HAP-1 (cell line): ENCODE measurements at places on chromosomes 2 and 18.
A peak's percentile ranks its signal among the peaks of the same experiment; 100 is the strongest.

DNA sequence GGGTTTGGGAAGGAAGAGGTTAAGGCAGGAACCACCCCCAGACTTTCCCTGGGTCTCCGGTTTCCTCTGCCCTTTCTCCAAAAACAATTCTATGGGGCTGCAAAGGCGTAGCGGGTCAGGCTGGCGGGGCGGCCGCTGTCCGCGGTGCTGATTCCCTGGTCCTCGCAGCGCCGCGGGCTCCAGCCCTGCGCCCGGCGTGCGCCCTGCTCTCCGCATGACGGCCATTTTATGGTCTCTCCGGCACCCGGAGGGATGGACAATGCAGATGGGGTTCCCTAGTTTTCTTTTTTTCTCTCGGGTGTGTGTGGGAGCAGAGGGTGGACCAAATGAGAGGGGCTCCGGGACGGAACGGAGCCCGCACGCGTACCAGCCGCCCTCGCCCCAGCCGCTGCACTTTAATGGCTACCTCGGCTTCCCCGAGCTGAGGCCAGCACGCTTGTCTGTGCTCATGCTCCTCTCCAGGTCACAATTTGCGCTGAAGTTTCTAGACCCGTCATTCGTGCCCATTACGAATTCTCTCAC is 1.6 kb downstream of the ST8SIA3 start:
- peak; percentile 50 for DNase-seq

DNA sequence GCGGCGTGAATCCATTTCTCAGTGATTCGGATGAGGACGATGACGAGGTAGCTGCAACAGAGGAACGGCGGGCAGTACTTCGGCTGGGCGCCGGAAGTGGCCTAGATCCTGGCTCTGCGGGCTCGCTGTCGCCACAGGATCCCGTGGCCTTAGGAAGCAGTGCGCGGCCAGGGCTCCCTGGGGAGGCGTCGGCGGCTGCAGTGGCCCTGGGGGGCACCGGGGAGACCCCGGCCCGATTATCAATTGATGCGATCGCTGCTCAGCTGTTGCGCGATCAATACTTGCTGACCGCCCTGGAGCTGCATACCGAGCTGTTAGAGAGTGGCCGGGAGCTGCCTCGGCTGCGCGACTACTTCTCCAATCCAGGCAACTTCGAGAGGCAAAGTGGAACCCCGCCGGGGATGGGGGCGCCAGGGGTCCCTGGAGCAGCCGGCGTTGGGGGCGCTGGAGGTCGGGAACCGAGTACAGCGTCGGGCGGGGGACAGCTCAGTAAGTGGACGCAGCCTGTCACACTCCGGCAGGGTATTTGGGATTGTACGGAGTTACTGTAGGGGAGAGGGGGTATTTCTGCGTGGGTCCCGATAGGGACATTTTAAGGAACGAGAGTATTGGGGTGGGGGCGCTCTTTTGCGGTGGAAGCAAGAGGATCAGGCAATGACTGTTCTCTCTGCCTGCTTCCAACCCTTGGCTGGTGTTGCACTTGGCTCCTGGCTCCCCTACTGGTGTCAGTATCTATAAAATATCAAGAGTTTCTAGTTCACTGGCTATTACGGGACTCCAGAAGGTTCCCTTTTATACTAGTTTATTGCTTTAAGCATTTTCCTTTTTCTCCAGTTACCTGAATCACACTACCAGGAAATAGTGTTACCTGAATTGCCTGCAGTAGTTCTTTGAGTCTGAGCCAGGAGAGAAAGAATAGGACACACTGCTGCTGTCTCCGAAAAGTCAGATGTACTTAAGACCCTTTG is 772 bp downstream of the RELCH start:
- DNase-seq = peak; percentile 53

DNA sequence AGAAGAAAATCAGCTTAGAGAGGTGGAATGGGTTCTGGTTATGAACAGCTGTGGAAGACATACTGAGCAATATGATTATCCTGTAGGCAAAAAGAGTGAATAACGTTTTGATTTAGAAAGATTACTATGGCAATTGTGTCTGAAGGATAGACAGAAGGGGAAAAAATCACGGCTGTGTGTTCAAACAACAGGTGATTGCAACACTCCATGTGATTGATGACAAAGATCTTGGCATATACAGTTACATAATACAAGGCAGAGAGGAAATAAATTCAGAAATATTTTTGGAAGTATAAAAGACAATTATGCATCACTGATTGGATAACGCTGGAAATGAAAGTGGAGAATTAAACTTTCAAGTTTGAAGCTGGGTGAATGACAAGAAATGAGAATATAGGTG is 58.5 kb upstream of the KCNJ3 start:
- DNase-seq = no peak

DNA sequence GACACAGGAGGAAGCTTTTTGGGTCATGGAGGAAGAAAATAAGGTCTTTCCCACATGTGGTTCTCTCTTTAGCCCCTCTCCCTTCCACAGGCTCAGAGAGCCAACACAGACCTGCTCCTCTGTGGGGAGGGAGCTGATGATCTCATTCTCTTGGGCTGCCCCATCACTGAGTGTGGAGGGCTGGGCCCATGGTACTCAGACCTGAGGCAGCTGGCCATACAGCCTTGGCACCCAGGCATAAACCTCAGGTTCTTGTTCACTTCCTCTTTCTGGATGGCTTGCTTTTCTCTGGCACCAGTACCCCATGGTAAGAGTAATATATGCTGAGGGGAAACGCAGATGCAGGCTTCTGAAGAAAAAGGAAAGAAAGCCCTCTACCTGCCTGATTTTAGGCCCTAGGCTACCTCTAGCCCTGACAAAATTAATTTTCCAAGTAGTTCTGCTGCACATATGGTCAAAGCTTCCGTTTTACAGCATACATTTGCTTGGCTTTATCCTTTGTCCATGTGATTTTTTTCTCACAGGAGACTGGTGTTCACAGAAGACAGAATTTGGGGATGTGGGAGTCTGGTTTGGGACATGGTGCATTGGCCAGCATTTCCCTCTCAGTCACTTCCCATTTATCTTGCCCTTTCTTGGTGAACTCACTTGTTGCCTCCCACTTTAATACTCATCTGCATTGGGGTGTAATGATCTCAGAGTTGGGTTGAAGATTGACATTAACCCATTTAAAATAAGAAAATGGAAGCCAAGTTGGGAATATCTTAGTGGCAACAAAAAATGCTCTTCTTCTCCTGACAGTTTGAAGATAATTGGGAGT is 11.1 kb downstream of the DHRS9 start:
- no peak for DNase-seq

DNA sequence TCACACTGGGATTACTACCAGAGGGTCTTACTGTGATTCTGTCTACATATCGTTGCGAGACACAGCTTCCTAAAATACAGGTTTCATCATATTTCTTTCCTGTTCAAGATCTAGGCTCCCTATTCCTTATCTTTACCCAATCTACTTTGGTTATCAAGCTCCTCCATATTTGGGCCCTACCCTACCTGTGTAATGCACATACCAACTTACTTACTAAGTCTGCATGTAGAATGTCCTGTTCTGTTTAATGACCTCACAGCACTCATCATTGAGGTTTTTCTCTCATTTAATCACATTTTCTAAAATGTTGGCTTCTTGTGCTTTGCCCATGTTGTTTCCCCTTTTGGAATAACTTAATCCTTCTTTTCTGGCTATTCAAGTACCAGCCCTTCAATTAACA is 551.1 kb downstream of the ZEB2 start:
- no peak for DNase-seq
